Hematopoietic multipotent progenitor cell treated with erythropoietin and hydrocortisone succinate and interleukin-3 and kit ligand, for 8 days (in vitro differentiated cells): ENCODE measurements at places on chromosomes 2 and 18.
A peak's percentile ranks its signal among the peaks of the same experiment; 100 is the strongest.

DNA sequence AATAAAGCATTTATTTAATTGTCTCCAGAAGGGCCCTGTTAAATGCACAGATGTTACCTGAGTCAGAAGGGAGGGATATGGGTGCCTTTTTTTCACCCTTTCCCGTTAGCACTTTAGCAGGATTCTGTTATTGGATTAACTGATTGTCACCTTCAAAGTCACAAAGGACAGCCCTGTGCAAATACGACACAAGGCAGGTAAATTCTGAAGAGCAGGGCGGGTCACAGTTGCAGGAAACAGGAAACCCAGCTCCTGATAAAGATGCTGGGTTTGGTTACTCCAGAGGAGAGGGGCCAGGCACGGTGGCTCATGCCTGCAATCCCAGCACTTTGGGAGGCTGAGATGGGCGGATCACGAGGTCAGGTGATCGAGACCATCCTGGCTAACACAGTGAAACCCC, 11.4 kb upstream of the PKDCC start:
- DNase-seq = no peak

DNA sequence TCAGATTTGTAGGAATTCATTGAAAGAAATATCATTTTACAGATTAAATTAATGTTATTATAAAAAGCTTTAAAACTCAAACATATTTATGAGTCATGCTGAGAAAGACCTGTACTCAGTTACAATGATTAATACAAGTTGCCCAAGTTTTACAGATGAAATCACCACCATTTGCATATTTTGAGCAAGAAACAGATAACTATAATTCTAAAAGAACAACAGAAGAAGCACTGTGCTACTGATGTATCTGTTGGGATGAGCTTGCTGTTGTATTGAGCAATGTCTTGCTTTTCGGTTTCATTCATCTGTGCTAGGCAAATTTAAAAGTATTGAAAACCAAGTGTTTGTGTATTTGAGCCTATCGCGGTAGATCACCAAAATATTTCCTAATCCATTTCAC, 1589.1 kb upstream of the ZEB2 start:
- DNase-seq = no peak

DNA sequence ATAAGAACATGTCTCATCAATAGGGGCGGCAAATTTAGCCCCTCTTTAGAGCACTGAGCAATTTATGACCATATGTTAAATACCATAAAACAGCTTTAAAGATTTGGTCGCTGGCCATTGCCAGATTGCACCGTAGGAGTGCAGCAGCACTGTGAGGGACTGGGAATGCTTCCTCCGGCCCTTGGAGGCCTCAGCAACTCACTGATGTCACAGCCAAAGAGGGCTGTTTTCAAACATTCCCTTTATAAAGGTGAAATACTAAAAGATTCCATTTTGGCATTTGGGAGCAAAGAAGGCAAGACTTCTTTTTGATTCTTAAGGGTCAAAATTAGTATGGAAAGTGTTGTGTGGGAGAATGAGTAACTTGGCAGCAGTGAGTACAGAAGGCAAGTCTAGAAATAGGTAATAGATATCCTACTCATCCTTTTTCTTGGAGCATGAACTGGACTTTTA, 63.7 kb downstream of the BABAM2 start:
- DNase-seq = no peak

- no peak for DNase-seq
Observed at GRCh38 chr2:189147989-189148388, 31.6 kb downstream of the COL5A2 start.

GRCh38 chr2:219684721-219685689, 57.6 kb downstream of the SLC4A3 start:
- DNase-seq = no peak

DNA sequence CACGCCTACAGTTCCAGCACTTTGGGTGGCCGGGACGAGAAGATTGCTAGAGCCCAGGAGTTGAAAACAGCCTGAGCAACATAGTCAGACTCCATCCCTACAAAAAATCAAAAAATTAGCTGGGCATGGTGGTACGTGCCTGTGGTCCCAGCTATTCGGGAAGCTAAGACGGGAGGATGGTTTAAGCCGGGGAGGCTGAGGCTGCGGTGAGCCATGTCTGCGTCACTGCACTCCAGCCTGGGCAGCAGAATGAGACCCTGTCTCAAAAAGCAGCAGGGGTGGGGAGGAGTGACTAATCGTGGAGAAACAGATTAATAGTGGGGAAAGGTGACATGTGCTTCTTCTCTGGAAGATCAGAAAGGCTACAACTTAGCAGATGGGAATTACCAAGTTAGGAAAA, 58.1 kb upstream of the GPC1 start:
- no peak for DNase-seq

DNA sequence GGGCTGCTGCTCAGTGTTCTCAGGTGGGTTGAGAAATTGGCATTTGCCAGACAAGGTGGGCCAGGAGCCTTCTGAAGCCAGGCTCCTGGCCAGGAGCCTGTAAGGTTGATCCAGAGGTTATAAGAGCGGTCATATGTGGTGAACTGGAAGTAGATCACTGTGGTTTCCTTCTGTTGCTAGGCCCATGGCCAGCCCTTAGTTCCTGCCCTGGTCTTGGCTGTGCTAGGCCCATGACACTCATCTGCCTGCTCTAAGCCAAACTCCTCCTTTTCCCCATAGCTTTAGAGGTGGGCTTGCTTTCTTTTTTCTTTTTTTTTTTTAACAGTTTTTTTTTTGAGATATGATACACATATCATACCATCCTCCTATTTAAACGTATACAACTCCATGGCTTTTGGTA, 5.0 kb upstream of the MGAT5 start:
- DNase-seq = no peak

DNA sequence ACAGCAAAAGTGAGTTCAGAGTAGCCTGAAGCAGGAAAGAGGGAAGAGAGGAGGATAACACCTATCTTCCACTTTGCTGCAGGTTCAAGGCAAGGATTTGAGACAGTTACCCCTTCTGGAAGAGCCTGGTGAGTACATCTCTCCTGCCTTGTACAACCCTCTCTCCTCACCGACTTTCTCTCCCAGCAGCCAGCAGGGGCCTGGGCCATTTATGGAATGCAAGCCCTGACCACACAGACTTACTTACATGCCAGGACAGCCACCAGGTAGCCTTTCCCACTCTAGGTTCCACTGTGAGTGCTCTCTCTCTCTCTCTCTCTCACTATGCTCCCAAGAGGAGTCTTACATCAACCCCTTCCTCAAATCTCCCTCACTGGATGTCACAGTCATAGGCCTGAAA, 57.0 kb downstream of the BCL11A start:
- no peak for DNase-seq

- peak; percentile 38 for DNase-seq
Observed at GRCh38 chr2:181374781-181375675, 82.2 kb upstream of the ITGA4 start.

DNA sequence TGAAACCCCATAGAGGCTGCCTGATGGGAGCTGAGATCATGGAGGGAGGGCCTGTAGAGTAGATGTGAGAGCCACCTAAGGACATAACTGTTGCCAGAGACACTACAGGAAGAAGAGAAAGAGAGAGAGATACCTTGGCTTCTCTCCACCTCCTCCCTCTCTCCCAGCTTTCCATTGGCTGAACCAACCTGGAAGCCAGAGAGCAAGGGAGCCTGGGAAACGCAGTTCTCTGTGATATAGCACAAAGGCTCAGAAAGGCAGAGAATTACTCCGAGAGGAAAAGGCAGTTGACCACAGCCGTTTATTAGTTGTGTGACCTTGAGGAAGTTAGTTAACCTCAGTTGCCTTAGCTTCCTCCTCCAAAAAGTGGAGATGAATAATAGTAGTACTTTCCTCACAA, 37.7 kb upstream of the MAT2A start:
- peak; percentile 89 for DNase-seq

GRCh38 chr2:68379184-68379708, 14.2 kb downstream of the PLEK start:
- DNase-seq = no peak

GRCh38 chr18:24033641-24034412, 19.3 kb downstream of the TTC39C start:
- DNase-seq = no peak

DNA sequence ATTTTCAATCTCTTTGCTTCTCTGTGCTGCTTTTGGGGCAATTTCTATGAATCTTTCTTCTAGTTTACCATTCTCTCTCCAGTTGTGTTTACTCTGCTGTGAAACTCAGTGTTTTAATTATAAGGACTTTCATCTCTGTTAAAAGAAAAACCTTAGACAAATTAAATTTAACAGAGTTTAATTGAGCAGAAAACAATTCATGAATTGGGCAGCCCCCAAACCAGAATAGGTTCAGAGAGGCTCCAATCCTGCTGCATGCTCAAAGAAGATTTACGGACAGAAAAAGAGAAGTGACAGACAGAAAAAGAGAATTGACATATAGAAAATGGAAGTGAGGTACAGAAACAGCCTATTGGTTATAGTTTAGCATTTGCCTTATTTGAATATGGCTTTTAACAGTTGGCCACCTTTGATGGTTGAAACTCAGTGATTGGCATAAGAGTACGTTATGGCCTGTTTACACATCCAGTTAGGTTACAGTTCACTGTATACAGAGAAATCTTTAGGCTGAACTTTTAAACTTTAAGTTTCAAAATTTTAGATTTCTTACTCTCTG, 120.4 kb downstream of the RNF152 start:
- DNase-seq = no peak

- no peak for DNase-seq
Observed at GRCh38 chr18:74326231-74326630, 10.6 kb downstream of the C18orf63 start.
